ENCODE measurements at places on chromosomes 16 and 17.

GRCh38 chr17:36188891-36189306 is 7.7 kb downstream of the CCL3L1 start:
- DNase-seq, result no peak

GRCh38 chr17:43528988-43529814 is 16.9 kb downstream of the ETV4 start:
- DNase-seq, result no peak

- DNase-seq, result no peak
These were observed 20.1 kb downstream of the FCSK start for GRCh38 chr16:70474320-70475053.

DNA sequence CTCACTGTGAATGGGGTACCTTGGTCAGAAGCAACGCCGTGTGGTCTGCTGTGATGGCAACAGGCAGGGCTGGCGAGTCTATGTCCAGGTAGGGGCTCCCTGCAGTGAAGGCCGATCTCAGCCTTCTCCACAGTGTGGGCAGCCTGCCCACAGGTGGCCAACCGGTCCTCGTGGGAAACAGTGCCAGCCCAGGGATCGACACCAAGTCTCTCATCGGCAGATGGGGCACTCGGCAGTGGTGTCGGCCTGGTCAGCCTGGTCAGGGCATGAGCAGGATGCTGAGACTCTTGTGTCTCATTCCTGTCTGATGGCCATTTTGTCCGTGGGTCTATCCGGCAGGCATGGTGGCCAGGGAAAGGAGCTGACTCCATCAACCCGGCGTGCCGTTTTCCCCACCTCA is 92.2 kb downstream of the TNFRSF13B start:
- no peak for DNase-seq

DNA sequence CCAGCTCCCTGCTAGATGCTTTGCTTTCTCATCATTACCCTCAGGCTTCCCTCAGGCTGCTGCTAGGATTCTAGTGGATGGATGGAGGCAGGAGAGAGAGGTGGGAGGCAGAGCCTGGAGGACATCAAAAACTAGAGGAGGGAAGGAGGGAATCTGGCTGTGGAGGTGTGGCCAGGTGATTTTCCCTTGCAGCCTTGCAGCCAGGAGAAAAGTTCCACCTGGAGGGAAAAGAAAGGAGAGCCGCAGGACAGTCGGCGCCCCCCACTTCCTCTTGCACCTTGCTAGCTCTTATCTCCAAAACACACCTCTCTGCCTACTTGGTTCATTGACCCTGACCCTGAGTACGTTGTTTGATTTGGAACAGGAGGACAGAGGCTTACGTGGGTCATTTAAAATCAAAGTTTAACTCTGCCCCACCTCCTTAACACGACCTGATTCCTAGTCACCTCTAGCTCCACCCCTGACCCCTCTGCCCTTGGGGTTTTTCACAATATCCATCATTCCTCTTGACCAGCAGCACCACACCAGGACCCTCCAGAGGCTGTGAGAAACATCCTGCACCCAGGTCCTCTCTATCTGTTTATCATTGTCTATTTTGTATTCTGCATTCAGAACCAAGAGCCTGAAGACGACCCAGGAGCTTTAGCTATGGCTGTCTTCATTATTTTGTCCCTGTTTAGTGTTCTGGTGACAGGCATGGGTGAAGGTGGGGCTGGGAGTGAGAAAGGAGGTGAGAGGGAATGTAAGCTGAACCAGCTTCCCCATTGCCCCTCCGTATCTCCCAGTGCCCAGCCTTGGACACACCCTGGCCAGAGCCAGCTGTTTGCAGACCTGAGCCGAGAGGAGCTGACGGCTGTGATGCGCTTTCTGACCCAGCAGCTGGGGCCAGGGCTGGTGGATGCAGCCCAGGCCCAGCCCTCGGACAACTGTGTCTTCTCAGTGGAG is 15.9 kb downstream of the AOC3 start:
- DNase-seq, result no peak

DNA sequence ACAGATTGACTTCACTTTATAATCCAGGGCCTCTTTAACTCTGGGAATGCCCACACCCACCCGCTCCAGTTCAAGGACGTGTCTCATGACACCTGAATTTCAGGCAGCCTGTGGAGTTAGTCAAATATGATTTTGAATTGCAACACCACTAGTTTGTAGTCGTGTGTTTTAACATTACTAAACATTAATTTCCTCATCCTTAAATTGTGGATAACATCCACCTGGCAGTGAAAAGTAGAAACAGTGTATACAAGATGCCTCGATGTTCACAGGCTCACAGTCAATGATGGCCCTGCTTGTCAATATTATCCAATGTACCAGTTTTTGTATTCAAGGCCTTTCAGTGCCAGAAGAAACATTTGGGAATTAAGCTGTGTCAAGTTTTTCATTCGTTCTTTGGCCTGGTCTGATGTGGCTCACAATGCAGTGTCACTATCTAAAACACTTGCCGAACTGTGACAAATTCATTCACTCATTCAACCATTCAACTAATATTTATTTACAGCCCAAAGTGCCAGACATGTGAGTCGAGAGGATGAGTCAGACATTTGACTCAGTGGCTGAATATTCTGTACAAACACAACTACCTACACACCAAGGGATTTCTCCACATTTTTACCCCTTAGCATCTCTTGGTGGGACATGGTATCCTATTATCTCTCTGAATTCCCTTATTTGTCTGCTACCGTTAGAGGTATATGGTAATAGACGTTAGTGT is 1.4 kb downstream of the MEIOB start:
- DNase-seq, result peak; percentile 11

DNA sequence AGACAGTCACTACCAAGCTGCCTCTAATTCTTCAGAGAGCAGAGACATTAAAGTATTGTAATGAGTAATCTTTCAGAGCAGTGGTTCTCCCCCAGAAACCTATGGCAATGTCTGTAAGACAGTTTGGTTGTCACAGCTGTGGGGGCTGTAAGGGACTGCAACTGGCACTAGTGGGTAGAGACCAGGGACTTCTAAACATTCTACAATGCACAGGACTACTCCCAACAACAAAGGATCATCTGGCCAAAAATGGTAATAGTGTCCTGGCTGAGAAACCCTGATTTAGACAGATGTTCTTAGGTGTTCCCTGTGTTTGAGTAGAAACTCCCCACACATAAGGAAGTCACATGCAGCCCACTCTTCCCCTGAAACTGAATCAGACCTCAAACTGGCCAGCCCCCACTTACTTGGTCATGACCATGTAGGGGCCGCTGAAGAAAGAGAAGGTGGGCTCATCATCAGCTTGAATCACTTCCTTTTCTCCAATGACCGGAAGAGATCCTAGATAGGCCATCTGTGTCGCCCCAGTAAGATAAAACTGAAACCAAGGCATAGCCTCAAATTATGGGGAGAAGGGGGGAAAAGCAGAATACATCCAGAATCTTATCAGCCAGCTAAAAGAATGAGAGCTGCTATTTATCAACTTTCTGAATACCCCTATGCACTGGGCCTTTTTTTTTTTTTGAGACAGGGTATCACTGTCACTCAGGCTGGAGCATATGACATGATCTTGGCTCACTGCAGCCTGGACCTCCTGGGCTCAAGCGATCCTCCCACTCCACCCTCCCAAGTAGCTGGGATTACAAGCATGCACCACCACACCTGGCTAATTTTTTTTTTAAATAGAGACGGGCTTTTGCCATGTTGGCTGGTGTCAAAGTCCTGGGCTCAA is 75.8 kb downstream of the TEX14 start:
- DNase-seq, result no peak

DNA sequence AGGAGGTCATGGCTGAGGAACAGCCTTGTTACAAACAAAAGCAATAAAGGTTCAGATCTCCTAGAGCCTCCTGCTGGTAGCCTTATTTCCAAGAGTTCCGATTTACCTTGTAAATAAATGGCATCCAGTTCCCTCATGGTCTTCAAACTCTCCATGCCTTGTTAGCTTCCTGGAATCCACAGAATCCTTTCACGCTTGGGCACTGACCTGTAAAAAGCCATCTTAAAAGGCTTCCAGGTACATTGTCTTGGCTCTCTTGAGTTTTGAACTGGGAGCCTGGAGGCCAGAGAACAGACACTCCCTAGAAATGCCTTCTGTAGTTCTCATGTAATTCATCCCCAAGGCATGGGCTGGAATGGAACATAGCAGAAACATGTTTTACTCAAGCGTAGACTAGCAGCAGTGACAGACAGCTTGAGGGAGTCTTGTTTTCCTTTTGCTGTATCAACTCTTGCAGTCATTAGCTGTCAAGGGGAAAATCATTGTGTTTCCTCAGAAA is 207.9 kb downstream of the SNX29 start:
- DNase-seq, result no peak

DNA sequence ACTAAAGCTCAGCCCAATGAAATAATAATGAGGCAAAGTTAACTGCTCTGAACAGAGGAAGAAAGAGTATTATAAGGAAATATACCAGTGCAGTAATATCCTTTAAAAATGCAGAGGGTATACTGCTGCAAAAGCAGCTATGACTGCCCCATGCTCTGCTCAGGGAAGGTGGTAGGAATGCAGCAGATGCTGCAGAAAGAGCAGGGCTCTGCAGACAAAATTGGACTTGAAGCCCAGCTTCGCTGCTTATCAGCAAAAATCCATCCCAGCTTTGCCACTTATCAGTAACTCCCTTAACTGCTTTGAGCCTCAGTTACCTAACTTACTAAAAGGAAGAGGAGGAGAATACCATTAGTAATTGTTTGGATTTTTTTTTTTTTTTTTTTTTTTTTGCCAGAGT is 533.8 kb upstream of the CDH5 start:
- DNase-seq, result no peak

DNA sequence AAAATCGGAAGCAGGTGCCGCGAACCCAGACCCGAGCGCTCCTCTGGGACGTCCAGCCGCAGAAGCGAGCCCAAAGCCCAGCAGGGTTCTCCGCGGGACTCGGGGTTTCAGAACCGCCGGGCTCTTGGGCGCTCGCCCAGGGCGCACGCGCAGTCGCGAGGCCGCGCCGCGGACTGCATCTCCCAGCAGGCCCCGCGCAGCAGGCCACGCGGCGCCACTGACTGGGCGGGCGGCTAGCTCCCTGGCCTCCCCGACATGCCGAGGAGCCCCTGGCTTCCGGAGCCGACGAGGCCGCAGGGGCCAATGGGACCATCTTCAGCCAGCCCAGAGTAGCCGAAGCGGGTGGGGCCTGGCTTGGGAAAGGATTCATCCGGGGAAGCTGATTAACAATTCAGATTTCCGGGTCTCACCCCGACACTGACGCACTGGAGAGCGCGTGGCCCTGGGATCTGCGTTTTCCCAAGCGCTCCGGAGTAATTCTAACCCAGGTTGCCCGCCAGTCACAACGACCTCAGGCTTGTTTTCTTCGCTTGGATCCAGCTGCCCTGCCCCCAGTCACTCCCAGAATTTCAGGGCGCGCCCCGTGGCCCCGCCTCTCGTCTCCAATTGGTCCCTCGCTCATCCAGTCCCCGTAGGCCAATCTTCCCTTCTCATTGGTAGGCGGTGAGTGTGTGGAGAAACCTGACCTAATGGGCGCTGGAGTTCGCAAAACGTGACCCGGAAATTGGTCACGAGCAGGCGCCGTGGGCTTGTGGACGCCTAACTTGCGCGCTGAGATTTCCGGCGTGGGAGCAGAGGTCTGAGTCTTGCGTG is at the start of gene ZNF263:
ZNF263 (plus strand) TSS at position 762 of the 813 bp plus-strand sequence. CDS start 328 bp downstream, outside the sequence.
- peak; percentile 92 for DNase-seq

DNA sequence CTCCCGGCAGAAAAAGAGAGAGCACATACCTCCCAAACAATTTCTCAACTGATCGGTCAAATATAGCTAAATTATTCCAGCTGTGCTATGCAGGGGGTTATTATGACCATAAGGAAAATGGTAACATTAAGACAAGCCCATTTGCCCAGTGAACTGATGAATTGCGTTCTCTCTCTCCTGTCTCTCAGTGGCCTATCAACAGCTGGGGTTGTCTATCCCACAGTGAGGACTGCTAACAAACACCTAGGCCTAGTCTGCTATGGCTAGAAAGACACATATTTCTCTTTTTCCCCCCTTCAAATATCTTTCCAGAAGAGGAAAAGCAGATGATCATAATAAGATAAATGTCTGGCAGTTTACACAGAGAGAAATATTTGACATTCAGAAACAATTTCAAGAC is 263.8 kb upstream of the ELAC2 start:
- no peak for DNase-seq

- DNase-seq, result no peak
These were observed 9.2 kb downstream of the ELOB start for GRCh38 chr16:2767891-2768290.

DNA sequence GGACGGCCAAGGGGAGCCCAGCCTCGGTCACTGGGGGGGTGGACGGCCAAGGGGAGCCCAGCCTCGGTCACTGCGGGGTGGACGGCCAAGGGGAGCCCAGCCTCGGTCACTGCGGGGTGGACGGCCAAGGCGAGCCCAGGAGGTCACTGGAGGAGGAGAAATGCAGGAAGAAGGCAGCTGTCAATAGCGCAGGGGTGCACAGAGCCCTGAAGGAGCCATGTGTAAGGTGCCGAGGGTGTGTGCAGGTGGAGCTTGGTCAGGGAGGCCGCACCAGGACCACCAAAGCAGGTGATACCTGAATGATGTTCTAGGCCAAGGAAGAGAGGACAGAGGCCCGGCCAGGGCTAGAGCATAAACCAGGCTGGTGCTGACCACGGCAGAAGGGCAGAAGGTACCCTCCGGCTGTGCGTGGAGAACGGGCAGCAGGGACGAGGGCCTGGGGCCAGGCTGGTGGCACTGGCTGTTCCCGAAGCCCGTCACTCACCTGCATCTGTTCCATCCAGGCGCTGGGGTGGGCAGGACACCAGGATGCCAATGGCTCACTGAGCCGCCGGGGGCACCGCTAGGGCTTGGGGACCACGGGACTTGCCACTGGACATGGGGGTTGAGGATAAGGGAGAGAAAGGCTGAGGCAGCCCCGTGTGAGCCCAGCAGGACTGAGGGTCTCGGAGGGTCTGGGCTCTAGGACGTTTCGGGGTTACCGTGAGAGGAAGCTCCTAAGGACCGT is 5.9 kb upstream of the CCDC57 start:
- DNase-seq, result no peak

- DNase-seq, result no peak
These were observed 1.7 kb downstream of the CORO1A start for GRCh38 chr16:30184891-30185682.

GRCh38 chr17:46028981-46029565 is 30.0 kb downstream of the STH start:
- no peak for DNase-seq

DNA sequence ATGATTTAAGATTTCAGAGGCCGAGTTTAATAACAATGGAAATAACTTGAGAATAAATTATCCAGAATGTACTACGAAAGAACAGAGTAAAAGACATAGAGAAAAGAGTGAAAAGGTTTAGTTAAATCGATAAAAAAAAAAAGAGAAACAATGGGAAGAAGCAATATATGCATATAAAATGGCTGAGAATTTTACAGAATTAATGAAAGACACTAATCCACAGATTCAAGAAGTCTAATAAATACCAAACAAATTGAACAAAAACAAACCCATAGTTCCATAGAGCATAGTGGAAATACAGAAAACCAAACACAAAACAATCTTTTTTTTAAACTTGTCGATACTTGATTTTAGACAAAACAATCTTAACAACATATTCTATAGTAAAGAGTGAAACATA is 1.7 kb downstream of the PSME3IP1 start:
- no peak for DNase-seq

GRCh38 chr17:45960311-45960710 is 38.7 kb upstream of the STH start:
- no peak for DNase-seq

GRCh38 chr17:57455063-57455914 is 199.0 kb downstream of the MSI2 start:
- DNase-seq, result no peak

GRCh38 chr16:3618769-3619141 is 7.3 kb upstream of the SLX4 start:
- no peak for DNase-seq

- no peak for DNase-seq
These were observed 118.3 kb upstream of the EEF2KMT start for GRCh38 chr16:5215901-5216300.
